ENCODE measurements at places on chromosomes 5 and 9.

GRCh38 chr5:16455668-16456067, 9.9 kb downstream of the ZNF622 start:
- no peak for DNase-seq

DNA sequence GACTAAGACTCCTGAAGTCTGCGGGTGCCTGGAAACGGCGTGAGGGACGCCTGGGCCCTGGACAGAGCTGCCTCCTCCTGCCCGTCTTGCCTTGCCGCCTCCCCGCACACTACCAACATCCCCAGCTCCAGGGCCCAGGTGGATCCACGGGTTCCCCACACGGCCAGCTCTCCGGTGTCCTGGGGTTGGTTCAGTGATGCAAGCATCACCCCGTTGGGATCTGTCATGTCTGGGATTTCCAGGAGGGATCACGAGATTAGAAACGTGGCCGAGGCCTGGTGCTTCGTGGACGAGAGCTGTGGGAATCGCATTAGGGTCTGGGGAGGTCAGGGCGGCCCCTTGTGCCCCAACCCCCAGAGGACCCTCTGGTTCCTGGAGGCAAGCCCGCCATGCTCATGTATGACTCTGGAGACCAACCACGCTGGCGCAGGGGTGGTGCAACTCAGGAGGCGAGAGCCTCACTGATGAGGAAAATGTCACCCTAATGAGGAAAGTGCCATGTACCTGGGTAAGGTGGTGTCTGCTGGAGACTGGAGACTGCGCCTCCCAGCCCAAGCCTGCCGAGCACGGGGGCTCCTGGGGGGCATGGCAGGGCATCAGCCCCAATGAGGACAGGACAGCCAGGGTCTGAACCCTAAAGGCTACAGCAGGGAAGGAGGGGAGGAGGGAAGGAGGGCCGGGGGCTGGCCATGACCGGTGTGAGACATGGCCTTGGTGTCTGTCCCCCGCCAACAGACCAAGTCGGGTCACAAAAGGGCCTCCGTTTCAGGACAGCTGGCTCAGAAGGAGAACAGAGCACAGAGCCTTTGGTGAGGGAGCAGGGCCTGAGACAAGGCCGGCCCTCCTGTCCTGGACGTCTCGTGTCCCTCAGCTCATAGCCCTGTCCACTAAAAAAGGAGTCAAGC, 31.9 kb upstream of the SLC6A19 start:
- DNase-seq, result no peak

DNA sequence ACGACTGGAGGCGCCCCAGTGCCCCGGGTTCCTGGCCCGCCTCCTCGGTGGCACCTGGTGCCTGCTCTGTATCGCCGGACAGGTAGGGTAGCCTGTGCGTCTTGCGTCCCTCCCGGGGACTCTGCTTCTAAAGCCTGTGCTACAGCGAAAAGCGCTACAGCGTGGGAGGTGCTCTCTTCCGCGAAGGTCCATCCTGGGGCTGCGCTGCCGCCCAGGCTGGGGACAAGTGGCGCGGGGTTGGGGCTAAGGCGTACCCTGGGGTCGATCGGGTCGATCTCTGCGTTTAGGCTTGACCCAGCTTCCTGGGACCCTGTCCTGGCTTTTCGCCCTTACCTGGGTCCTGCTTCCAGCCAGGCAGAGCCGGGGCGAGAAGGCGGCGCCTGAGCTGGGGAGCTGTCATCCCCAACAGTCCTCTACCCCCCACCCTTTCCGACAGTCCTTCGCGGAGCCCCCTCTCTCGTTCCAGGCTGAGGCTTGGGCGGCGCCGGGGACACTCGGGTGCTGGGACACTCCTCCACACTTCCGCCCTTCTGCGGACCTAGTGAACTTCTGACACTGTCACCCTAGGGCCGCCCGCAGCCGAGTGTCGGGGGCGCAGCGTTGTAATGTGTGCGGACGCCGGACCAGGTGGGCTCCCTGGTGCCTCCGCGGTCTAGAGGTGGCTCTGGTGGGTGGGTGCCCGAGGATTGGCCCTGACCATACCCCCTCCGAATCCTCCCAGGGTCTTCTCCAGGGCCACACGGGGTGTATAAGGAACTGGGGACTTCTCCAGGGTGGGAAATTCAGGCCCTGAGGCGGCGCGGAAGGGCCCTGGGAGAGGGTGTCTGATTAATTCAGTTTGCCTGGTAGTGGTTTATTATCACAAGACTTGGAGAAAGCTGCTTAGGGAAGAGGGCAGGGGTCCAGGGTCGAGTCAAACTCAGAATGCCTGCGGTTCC, 328.2 kb downstream of the SH3GL2 start:
- DNase-seq, result no peak

DNA sequence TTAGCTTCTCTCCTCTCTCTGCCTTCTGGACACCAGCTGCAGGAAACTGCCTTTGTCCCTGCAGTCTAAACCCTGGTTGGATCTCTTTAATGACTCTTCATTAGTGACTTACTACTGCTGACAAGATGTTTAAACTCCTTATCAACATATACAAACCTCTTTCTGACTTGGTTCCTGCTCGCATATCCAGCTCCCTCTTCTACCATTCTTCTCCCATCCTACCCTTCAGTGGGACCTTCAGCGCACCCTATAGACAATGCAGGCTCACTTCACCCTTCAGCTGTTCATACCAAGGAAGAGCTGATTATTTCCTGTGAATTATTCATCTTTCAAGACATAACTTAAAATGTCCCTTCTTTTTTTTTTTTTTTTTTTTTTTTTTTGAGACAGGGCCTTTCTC, 436.5 kb downstream of the KIAA0825 start:
- no peak for DNase-seq

GRCh38 chr5:173180331-173180730, 36.0 kb downstream of the BNIP1 start:
- no peak for DNase-seq

Data from stimulated activated CD8-positive, alpha-beta memory T cell treated with anti-CD3 and anti-CD28 coated beads, Interleukin-4, amount 100 ng/mL, for 4 hours (primary cell).